ENCODE measurements at places on chromosomes 1 and 21.
A peak's percentile ranks its signal among the peaks of the same experiment; 100 is the strongest.

GRCh38 chr1:82139751-82140468 is 339.2 kb downstream of the ADGRL2 start:
- no peak for DNase-seq

DNA sequence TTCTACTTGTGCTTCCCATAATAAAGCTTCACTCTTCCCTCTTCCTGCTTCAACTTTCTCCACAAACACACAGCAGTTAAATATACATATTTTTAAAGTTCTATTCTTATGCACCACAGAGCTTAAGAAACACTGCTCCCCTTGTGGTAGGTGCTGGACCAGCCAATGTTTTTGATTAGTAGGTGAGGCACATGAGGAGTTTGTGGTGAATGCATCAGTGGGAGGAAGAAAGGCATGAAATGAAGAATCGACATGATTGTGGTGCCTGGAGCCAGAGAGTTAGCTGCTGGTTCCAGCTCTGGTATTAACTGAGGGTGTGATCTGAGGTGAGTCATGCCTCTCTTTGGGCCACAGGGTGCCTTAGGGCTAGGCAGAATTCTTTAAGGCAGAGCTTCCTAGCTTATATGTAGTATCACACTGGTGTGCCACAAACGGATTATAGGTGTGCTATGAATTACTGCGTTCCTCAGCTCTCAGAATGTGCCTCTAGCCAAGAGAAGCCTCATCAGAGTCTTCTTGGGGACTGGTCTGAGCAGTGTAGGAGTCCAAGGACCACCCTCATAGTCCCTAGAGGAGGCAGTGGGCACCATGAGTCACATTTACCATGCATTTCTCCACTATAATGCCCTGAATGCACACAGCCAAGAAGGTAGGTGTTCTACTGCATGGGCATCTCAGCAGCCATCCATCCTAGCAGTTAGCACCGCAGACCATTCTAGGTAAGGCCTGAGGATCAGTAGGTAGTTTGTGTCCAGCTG is 97.4 kb upstream of the SGIP1 start:
- DNase-seq = peak; percentile 59

DNA sequence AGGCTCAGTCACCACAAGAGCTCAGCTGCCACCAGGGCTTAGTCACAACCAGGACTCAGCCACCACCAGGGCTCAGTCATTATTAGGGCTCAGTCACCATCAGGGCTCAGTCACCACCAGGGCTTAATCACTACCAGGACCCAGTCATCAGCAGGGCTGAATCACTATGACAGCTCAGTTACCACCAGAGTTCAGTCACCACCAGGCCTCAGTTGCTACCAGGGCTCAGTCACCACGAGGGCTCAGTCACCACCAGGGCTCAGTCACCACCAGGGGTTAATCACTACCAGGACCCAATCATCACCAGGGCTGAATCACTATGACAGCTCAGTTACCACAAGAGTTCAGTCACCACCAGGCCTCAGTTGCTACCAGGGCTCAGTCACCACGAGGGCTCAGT is 196.2 kb downstream of the NPHP4 start:
- DNase-seq = no peak

GRCh38 chr1:149962039-149962647 is 25.5 kb upstream of the MTMR11 start:
- no peak for DNase-seq

- DNase-seq = no peak
Measured at GRCh38 chr1:19734472-19734999, 65.2 kb downstream of the TMCO4 start.

DNA sequence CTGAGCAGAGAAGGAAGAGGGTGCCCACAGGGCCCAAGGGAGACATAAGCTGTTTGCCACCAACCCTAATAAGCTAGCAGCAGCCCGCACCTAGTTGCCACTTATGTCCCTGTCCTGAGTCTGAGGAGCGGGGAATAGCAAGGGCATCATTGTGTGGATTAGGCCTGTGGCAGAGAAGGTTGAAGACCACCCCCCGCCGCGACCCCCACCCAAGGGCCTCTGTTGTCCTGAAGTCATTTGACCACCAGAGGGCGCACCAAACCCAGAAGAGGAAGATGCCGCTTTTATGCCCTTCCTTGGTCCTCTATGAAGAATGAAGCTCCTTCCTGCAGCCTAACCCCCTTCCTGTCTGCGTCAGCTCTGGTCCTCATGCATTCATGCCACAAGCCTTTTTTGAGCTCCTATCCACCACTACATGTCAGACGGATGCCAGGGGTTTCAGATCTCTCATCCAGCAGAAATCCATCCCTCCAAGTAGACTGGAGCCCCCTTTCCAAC is 16.6 kb downstream of the RHBG start:
- DNase-seq = peak; percentile 64

DNA sequence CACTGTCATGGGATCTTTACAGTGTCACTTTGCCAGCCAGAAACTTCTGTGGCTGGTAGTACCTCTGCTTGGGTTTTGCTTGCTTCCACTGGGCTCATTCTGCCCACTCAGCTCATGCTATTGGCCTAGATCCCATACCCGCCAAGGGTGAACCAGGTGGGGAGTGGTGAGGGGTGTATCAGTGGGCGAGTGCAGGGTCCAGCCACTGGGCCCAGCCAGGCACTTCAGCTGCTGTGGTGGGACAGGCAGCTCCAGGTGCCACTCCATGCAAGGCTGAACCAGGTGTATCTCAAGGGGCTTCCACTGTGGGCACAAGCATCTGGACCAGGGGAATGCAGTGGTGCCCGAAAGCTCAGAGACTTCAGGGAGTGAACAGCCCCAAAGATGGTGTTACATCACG is 398.2 kb downstream of the NCAM2 start:
- no peak for DNase-seq

DNA sequence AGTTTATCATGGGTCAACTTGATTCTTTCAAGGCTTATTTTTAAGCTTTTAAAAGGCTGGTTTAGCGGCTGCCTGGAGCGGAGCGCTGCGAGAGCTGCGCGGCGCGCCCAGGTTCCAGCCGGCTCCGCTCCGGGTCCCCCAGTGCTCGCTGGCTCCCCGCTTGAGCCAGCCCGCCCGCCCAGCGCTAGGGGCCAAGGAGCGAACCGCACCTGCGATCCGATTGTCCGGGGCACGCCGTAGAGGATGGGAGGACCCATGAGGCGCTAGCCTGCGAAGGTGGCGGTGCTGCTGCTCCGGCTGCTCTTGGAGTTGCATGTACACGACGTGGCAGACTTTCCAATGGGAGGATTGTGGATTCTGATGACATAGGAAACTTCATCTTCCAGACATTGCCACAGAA is 9.9 kb upstream of the CFHR4 start:
- DNase-seq = no peak

DNA sequence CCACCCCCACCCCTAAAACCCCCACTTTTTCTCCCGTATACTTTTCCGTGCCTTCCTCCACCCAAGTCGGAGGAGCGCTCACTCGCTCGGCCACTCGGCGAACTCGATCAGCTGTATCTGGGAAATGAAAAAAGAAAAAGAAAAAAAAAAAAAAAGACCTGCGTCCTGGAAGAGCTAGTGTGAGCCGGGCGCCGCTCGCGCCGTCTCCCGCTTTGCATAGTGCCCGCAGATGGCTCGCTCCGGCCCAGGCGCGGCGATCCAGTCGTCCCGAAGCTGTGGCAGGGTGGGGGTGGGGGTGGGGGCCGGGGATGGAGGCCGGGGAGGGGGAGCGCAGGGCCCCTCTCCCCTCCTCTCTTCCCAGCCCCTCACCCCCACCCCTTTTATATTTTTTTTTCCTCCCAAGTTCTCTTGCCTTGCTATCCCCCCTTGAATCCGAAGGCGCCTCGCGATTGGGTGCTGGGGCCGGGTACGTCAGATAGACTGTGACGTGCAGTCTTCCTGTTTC is 299 bp upstream of the PROX1 start:
- DNase-seq = peak; percentile 21

DNA sequence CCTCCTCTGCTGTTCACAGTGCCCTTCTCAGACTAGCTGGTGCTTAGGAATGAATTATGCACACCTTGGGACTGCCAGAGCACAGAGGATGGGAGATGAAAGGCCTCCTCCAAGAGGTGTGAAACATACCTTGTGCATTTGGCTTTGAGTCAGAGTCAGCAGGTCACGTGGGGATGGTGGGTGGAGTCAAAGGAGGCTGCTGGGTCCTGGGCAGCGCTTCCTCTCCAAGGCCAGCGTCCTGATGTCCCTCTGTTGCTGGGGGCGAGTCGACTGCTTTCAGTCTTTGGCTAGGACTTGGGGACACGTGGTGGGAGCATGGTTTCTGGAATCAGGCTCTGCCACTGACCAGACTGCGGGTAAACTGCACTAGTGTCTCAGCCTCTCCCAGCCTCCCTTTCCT is 91.2 kb downstream of the AJAP1 start:
- no peak for DNase-seq

DNA sequence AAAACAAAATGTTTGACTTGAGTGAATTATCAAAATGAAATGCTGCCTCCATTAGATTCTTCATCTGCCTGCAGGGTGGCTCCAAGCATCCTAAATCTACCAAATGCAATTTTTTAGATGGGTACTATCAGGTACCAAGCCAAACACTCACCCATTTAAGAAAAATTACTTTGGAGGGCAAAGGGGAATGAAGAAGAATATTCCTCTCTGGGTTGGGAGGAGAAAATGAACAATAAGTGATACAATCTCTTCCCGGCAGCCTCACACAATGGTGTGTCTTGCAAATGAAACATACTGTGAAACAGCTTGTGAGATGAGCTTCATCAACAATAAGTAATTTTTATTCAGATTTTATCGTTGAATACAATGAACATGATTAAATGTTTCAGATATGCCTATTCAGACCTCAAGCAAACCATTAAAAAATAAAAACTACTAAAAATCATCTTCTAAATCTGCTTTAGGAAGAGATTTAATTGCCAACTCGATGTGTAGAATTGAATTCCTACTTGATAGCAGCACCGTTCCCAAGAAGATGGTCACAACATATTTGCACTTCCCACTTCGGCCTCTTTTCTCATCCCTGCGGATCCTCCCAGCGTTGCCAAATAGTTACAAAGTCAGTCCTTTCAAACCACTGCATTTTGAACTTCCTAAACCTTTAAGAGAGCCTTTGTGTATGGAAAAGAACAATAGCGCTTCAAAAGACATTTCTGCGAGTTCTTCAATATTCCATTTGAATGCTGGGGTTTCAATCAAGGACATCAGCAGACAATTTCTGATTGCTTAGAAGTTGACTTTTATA is 2.7 kb downstream of the DAB1 start:
- no peak for DNase-seq

DNA sequence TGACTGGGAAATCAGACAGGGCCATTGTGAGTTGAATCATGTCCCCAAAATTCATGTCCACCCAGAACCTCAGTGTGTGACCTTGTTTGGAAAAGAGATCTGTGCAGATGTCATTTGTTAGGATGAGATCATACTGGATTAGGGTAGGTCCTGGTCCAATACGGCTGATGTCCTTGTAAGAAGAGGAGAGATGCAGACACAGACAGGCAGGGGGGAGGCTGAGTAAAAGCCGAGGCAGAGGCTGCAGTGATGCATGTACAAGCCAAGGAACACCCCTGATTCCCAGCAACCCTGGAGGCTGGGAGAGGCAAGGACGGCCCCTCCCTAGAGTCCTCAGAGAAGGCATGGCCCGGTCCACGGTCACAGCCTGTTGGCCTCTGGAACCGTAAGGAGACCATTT is 15.9 kb upstream of the NPPB start:
- no peak for DNase-seq

DNA sequence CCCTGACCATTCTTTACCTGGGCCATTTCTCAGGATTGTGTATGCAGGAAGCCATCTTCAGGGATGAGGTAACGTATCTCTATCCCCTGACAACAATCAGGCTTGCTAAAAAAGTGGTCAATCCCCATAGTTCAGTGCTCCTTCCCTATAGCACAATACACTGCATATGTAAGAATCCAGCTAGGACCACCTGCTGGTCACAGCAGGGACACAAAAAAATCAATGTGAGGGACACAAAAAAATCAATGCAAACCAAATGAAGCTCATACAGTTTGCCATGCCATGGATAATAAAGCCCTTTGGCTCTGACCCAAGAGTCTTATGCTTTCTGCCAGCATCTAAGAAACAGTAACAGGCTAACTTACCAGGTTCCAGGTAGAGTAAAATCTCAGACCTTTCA is 16.3 kb downstream of the ACBD6 start:
- no peak for DNase-seq

DNA sequence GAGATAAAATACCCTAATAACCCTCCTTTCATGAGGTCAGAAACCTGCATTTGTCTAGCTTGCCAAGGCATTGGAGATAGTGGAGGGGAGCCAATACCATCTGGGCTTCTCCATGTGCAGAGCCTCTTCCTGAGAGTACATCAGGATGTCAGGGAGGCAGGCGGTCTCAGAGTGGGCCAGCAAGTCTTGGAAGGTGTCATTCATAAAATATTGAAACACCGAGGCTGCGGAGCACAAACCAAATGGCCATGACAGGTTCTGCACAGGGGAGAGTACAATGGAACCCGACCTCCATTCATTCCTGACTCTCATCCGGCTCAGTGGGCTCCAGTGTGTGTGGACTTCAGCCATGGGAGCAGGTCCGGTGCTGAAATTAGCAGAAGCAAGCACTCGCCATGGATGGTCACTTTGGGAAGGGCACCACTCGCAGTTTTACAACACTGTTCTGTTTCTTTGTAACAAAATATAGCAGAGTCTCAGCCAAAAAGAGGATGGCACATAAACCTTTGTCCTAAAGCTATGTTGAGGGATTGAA is 446.6 kb downstream of the SIPA1L2 start:
- no peak for DNase-seq

DNA sequence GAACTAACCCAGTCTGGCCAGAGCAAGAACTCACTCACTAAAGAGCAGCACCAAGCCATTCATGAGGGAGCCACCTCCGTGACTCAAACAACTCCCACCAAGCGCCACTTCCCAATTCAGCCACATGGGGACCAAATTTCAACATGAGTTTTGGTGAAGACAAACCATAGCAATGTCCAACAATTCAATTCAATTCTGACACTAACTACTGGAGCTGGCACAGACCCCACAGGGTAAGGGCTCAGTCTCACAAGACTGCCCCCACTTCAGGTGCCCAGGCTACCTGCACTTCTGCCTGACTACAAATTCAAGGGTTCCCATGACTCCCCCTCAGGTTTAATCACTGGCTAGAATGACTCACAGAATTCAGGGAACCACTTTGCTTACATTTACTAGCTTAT is 48.8 kb upstream of the RAP1A start:
- peak; percentile 12 for DNase-seq

DNA sequence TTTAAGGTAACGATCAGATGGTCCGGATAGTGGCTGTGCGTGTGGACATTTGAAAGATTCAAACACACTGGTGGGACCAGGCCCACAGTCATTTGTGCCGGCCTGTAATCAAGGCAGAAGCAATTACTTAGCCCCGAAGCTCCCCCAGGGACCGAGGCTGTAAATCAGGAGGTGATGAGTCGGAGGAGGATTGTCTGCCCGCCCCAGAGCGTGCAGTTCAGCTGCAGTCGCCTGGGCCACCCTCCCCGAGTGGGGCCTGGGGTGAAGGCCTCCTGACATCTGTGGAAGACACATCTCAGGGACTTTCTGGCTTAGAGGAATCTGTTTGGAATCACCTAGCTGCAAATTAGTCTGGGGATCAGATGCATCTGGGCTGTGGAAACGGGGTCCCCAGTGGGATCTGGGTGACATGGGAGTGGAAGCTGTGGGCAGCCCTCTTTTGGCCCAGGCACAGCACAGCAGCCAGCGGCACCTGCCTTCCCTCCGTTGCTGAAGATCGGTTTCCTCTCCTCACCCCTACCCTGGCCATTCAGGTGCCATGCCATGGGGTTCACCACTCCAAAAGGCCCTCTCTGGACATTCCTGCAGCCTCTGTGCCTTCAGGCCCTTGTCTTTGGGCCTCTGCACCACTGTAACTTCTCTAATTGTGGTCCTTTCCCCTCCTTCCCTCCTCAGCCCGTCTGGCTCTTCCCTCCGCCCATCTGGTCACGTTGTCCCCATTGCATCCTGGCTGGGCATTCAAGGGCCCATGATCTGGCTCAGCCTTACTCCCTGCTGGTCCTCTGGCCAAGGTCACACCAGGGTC is 25.7 kb downstream of the LHX4 start:
- DNase-seq = no peak
